Cortex of kidney (tissue), 1 donor: ENCODE measurements at places on chromosomes 7 and 10.

- no peak for DNase-seq
Measured at GRCh38 chr10:100009793-100010676, at the start of gene DNMBP. TSS of gene DNMBP (minus strand) at chr10:100009947. CDS start at chr10:99972124, 37,823 bp downstream.

DNA sequence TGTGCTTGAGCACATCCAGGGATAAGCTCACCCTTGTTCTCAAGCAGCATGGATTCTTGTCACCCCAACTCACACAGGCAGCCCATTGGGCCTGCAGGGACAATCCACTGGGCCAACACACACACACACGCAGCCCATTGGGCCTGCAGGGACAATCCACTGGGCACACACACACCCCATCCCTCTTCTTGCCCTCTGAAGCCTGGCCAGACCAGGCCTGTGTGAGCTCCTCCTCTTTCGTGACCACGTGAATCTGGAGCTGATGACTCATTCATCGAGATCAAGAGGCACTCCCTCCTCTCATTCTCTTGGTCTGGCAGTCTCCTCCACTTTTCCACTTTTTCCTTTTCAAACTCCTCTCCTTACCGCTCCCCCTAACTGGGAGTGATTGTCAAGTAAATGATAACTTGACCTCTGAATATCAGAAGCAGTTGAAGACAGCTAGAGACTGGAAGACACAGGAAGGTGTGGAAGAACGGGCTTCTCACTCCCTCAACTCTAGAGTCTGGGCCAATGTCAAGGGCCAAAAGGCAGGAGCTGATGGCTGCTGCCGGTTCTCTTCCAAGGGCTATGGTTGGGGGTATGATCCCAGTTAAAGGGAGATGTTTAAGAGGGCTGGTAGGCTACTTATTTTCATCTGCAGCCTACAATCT, 89.7 kb downstream of the HIPK2 start:
- no peak for DNase-seq

DNA sequence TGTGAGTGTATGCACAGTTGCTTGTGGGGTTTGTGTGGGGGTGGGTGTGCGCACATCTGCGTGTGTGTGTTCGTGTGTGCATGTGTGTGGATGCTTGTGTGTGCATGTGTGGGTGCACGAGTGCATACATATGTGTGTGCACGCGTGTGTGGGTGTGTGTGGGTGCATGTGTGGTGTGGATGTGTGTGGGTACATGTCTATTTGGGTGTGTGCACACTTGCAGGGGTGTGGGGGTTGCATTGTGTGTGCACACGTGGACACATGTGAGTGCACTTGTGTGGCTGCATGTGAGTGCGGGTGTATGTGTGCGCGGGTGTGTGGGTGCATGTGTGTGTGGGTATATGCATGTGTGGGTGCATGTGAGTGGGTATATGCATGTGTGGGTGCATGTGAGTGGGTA, 73.7 kb downstream of the NKX6-2 start:
- no peak for DNase-seq

DNA sequence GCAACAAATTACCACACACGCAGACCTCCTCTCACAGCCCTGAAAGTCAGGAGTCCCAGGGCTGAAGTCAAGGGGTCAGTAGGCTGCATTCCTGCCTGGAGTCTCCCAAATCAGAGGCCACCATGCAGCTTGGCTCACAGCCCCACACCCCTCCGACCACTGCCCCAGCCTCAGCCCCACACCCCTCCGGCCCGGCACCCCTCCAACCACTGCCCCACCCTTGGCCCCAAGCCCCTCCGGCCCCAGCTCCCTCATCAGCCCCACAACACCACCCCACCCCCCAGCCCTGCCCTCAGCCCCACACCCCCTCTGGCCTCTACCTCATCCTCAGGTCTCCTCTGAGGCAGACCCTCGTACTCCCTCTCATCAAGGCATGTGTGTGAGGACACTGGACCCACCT, 85.7 kb downstream of the DIP2C start:
- no peak for DNase-seq

- DNase-seq: no peak
Measured at GRCh38 chr7:26368542-26368941, 76.9 kb downstream of the SNX10 start.

DNA sequence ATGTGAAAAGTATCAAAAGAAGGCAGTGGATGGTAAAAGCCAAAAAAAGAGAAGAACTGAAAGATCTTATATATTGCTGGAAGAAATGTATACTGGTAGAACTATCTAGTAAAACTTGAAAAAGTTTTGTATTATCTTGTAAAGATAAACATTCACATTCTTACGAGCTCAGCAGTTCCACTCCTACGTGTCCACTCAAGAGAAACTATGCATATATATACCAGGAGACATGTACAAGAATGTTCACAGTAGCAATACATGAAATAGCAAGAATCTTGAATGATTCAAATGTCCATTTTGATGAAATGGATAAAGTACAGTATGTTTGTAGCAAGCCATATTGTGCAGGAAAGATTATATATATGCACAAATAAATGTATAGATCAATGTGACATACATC, 155.0 kb downstream of the RNF133 start:
- DNase-seq: no peak

GRCh38 chr10:10432296-10433035, 585.2 kb upstream of the CELF2 start:
- DNase-seq: no peak

DNA sequence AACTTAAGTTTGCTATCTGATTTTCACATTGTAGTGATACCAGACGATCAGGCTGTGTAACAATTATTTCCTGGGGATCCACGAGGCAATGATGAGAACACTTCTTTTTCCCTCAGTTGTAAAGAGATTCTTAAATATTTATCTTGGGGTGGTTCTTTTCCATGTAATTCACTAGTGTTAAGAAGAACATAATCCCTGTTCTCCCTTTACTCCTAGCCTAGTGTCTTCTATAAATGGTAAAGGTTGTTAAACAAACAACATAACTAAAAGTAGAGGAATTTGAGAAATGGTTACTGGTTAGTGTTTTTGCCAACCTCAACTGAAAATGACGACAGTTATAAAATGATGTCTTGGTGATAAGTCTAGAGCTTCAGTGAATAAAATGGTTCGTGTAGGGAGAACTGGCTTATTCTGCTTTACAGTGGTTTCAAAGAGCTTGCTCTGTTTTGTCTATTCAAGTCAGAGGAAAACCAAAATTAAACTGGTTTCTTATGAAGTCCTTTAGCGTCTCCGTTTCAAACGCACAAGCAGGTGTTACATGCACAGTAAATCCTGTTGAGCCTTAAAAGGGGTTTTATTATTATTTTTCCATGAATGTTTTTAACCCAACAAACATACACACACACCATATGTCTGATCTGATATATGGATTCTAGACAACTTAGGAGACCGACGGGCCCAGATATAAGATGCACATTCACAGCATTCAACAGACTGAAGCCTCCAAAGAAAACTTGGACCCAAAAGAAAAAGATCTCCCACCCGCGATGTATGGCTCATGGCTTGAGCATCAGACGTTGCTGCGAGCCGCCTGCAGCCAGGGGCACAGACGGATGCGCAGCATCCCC, 1.1 kb downstream of the TBX20 start:
- no peak for DNase-seq

DNA sequence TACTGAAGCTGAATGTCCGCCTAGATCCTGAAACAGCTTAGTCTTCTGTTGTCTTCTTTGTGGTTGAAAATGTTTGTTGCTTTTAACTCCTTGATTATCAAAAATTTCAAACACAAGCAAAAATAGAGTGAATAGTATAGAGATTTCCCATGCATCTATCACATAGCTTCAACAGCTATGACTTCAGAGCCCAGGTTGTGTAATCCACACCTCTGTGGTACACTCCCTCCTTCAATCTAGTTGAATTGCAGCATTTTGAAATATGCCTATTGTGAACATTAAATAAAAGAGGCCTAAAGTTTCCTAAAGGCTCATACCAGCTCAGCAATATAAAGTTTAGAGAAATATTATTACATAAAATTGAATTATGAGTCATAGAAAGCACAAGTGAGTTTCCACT, 204.7 kb upstream of the HDAC9 start:
- no peak for DNase-seq

- no peak for DNase-seq
Measured at GRCh38 chr10:21961847-21962246, 41.7 kb downstream of the DNAJC1 start.

GRCh38 chr10:42583828-42584227, 54.5 kb downstream of the ZNF33B start:
- DNase-seq: no peak
